ENCODE measurements at places on chromosomes 16 and 17.

GRCh38 chr17:68539548-68540467 is 27.6 kb downstream of the PRKAR1A start:
- peak; percentile 42 for DNase-seq

DNA sequence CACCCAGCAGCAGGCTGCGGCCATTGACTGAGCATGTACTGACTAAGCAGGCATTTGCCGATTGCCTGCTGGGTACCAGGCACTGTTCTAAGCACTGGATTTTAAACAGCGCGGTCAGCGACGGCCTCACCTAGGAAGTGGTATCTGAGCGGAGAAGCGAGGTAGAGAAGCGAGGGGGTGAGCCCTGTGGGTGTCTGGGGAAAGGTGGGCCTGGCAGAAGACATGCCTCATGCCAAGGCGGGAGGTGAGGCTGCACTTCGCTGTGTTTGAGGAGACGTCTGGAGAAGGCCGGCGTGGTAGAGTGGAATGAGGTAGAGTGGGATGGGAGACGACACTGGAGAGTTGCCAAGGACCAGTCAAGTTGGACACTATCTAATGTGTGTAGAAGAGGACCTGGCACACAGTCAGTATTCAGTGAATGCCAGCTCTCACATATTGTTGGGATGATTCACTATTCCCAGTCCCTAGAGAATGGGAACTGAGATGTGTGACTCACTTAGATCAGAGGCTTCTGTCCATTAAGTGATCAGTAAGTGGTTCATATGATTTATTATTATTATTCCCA is 14.4 kb downstream of the SYCE1L start:
- DNase-seq, result no peak

DNA sequence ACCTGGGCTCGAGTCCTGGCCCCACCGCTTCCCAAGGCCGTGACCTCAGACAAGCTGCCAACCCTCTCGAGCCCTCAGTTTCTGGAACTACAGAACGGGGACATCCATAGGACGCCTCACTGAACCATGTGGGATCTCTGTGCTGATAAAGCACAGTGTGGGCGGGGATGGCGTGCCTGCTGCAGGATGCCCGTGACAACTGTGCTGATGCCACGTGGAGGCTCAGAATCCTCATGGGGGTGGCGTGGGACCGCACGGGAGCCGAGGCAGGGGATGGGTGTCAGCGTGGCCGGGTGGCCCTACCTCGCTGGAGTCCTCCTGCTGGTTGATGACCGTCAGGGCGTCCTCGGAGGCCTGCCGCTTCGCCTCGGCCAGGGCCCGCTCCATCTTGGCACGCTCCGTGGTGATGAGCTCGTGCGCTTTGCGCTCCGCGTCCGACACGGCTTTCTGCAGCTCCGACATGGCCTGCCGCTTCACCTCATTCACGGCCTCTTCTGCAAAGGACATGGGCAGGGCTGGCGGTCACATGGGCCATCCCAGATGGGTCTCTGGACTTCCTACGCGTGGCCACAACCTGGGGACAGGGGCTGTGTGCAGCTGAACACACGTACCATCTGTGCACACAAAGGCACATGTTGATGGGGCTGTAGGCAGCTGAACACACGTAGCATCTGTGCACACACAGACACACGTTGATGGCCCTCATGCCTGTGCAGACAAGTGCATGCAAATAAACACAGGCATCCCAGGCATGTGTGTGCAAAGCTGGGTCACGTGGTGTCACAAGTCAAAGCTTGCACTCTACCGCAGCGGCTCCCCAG is 12.7 kb upstream of the PABPN1L start:
- DNase-seq, result peak; percentile 56

- DNase-seq, result peak; percentile 90
Measured at GRCh38 chr16:57591086-57591869, 37.2 kb upstream of the ADGRG1 start.

DNA sequence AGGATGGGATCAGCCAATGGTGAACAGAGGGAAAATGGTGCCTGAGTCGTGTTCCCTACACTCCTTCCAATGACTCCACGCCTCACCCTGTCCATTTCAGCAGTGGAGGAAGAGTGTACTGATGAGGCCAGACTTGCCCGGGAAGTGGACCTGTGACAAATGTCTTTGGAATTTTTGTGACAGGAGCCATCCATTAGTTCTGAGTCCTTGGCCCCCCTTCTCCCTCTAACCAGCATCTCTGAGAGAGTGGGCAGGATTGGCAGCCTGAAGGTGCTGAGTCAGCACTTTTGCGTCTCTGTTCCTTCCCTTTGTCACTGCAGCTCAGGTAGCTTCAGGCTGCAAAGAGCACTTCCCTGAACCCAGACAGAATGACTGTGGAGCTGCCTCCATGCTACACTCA is 30.8 kb downstream of the BEAN1 start:
- DNase-seq, result peak; percentile 85
